A549 treated with DMSO at 1 μM for 4 hours (cell line): ENCODE measurements at places on chromosomes 6 and 20. TPM values are rescaled to one million over a fixed set of nuclear protein-coding genes. Genes with fewer than 3 reads are reported as not detected.

Gene ACTL10
- 0.05 TPM in 1 of 5 replicates, not detected in the others for total RNA-seq

Gene EMILIN3
- total RNA-seq: 0.25 to 0.54 TPM (median 0.43 TPM) in 5 replicates

Gene LAMA2
- 0.26 to 0.70 TPM (median 0.51 TPM) in 5 replicates for total RNA-seq

Gene SLC35D3
- total RNA-seq: 0.03 to 0.10 TPM (median 0.05 TPM) in 5 replicates
